GM12878 (cell line): ENCODE measurements at places on chromosomes 2 and 18.

- H3K4me1 ChIP-seq, result no peaks in the 10 kb centered on the region
- H3K4me3 ChIP-seq, result no peak overlapping the region
- H3K27me3 ChIP-seq, result no peaks in the 10 kb centered on the region
- DNase-seq, result no peak
- H3K27ac ChIP-seq, result no peak overlapping the region
Measured at GRCh38 chr2:98927027-98927426, 9.0 kb downstream of the CRACDL start.

- no peaks in the 10 kb centered on the region for H3K27me3 ChIP-seq
- H3K4me3 ChIP-seq, result peak overlapping the region; percentile 96
- H3K4me1 ChIP-seq, result no peaks in the 10 kb centered on the region; the same call in 1 of the 2 replicates
- H3K27ac ChIP-seq, result no peak overlapping the region
- no peaks in the 10 kb centered on the region for H3K36me3 ChIP-seq
- no peak for DNase-seq
Measured at GRCh38 chr18:48540251-48541025, 1.6 kb downstream of the CTIF start.

DNA sequence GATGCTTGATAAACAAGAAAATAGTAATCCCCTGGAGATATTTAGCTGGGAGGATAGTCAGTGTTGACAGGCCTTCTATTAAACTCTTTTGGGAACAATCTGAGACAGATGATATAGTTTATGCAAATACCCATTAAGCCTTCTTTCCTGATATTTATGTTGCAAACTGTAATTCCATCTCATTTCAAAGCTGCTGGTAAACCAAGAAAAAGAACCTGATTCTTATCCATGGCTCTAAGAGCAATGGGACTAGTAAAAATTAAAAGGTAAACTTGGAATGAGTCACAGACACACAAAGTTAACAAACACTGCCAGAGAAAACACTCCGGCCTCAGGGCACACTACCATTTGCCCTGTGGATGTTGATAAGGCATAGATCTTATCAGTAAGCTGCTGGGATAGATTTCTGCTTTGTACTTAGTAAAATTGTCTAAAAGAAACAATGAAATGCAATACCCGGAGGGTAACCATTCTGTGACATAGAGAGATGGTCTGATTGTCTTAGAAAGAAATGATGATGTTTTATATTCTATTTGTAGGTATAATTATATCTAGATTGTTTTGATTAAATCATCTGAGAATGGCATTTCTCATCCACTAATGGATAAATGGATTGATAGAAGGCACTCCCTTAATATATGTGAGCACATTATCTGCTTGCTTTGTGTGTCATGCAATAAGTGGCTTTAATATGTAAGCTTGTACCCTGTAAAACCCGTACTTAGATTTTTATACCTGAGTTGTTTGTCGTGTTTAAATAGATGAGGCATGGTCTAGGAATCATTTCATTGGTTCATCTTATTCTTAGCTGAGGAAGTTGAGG, 13.2 kb downstream of the GALR1 start:
- H3K27me3 ChIP-seq, result no peaks in the 10 kb centered on the region
- no peaks in the 10 kb centered on the region for H3K36me3 ChIP-seq
- no peak overlapping the region for H3K27ac ChIP-seq
- H3K4me1 ChIP-seq, result no peaks in the 10 kb centered on the region

DNA sequence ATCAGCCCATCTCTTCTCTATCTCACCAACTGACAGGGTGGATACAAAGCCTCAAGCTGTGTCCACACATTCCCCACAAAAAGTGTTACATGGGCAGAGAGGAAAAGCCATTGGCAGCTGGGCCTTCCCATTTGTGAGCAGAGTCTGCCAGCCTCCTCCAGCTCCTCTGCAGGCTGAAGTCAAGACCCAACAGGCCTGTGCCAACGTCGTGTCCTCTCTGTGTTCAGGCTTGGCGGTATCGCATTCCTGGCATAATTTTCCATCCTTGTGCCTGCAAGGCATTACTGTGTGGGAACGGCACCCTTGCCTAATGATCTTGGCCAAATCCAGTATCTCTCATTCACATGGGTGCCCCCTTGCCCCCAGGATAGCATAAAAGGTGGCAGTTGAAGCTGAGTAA, 41.5 kb upstream of the APCDD1 start:
- no peaks in the 10 kb centered on the region; the same call in 1 of the 2 replicates for H3K27me3 ChIP-seq
- H3K36me3 ChIP-seq, result no peaks in the 10 kb centered on the region
- no peak overlapping the region for H3K4me3 ChIP-seq
- no peaks in the 10 kb centered on the region for H3K4me1 ChIP-seq
- no peak overlapping the region for H3K27ac ChIP-seq

DNA sequence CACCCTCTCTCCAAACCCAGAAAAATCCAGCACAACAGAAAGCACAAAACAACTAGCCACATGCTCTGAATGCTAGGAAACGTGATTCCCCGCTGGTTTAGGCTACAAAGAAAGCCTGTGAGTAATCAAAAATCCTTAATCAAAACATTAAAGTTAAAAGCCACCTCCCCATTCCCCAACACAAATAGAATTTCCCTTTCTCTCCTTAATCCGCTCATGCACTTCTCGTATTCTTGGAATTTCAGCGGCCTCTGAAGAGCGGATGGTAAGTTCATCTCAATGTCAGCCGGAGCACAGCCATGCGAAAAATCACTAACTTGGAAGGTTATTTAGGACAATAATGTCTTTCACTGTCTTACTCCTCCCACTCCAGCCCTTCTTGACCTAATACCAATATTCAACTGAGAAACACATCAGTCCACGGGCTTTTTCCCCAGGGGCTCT, 126.7 kb downstream of the OSBPL1A start:
- no peak for DNase-seq
- H3K27me3 ChIP-seq, result peaks cover 7% of the 10 kb centered on the region
- H3K4me1 ChIP-seq, result no peaks in the 10 kb centered on the region
- H3K36me3 ChIP-seq, result no peaks in the 10 kb centered on the region
- no peak overlapping the region for H3K4me3 ChIP-seq
